ENCODE measurements at places on chromosomes 4 and X.

DNA sequence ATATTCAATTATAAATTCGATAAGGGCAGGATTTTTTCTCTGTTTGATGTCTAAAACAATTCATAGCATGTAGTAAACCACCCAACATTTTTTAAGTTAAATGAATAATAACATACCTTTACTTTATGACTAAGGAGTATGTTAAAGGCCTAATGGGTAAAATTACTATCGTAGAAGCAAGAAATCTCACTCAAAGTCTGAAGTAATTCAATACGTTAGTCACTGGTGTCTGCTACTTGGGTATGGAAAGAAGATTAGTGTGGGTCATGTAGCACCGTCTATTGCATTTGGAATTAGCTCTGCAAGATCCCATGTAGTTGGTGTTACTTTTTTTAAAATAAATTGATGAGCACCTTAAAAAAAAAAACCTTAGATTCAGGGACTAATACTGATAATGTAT lies 374.5 kb downstream of the GRID2 start:
- DNase-seq, result no peak

GRCh38 chr4:5742968-5743367 lies 32.0 kb downstream of the EVC start:
- DNase-seq, result no peak

DNA sequence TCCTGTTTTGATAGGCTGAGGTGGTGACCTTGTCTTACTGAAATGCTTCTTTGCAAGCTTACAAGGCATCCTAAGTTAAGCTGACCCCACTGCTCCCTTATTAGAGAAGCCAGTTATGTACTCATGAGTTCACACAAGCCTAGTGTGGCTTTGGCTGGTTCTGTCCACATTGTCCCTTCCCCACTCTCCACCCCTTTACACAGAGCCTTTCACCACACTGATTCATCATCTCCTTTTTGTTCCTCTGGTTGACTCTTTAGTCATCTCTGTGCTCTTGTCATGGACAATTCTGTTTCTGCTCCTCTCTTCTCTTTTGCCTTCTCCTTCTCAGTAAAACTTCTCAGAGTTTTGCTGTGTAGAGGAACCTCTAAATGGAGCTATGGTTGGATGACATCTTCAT lies 4.9 kb downstream of the CHRNA9 start:
- no peak for DNase-seq

- DNase-seq, result peak; percentile 13
Measured at GRCh38 chrX:37860721-37861120, 13.3 kb upstream of the DYNLT3 start.

GRCh38 chrX:141469469-141469868 lies 115.1 kb downstream of the SPANXA1 start:
- DNase-seq, result no peak

DNA sequence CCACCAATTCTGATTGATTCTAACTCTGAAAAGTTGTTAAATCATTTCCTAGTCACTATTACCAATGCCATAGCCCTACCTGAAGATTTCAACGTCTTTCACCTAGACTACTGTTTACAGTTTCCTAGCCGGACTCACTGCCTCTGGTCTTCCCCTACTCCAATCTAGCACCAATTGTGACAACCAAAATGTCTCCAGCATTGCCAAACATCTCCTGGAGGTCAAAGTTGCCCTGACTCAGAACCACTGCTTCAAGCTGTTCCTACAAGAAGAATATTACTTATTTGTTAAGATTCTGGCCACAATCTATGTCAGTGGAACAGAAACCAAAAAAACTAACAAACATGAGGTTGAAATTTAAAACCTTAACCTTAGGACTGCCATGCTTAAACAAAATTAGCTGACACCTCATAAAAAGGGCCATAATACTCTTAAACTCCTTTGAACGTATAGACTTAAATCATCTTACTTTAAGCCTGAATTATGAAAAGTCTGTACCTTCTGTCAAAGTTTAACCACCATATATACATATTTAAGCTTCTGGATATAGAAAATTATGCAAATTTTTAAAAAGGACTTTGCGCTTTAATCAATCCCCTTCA lies 2.1 kb downstream of the PDS5A start:
- no peak for DNase-seq

- peak; percentile 93 for DNase-seq
Measured at GRCh38 chr4:110622841-110623717, at the start of gene PITX2. Gene PITX2, minus strand, starts transcription at chr4:110623077. Its CDS starts 617 bp downstream, at chr4:110622460.

DNA sequence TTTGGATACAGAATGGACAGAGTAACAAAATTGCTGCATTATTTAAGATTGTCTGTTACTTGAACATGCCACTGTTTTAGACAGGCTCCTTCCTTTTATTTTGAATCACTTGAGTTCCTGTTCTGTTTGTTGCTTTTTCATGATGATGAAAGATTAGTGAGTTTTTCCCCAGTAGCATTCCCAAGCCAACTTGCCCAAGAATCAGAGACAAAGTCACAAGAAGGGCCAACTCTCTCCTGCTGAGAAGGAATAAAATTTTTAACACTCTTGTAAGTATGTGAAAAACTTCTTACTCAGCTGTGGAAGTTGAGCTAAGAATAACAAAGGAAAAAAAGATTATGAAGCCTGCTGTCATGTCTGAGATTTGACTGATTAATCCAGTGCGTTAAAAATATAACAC lies 104.2 kb downstream of the KLHL8 start:
- DNase-seq, result no peak

DNA sequence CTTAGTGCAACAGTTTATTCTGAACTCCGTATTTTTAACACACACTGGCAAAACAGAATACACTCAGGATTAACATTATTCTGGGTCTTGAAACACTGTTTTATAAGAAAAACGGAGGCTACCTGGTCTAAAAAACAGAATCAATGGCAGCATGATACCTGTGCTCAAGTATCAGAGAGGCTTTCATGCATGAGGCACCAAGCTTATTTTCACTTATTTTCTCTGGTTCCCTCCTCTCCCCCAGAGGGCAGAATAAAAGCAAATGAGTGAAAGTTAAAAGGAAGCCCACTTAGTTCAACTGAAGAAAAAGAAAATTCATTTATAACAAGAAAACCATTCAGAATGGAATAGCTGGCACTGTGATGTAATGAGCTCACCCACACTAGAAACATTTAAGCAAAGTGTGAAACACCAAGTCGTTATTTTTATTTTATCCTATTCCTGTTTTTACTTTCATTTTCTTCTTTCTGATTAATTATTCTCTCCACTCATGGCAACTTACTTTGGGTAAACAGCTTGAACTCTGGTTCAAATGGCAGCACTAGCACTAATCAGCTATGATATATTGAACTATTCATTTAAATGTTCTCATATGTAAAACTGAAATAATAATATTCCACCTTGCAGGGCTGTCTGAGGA lies 211.8 kb downstream of the PPP3CA start:
- DNase-seq, result no peak

GRCh38 chr4:5488413-5488812 lies 219.9 kb downstream of the EVC2 start:
- DNase-seq, result no peak

GRCh38 chr4:159777689-159778088 lies 674.8 kb downstream of the RAPGEF2 start:
- no peak for DNase-seq

DNA sequence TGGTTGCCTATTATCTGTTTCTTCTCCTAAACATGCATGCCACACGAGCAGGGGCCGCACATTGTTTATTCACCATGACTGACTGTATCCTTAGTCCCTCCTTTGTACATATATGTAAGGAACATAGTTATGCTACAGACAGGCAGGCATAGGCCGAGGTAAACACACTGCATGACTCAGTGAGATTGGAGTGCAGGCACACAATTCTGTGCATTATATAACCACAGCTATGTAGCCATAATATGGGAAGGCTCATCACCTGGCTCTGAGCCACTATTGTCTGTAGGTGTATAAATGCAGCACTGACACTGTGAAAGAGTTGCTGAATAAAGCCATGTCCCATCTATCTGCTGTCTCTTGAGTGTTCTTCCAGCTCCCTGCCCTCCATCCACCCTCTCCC lies 431.6 kb downstream of the IDS start:
- no peak for DNase-seq

Data from HuH-7 (cell line).